Endodermal cell (in vitro differentiated cells): ENCODE measurements at places on chromosomes 1 and 21. TPM values are rescaled to one million over a fixed set of nuclear protein-coding genes. Genes with fewer than 3 reads are reported as not detected.

- DNase-seq: no peak
These were observed 1515.2 kb downstream of the PLA2G4A start for GRCh38 chr1:188343914-188344313.

DNA sequence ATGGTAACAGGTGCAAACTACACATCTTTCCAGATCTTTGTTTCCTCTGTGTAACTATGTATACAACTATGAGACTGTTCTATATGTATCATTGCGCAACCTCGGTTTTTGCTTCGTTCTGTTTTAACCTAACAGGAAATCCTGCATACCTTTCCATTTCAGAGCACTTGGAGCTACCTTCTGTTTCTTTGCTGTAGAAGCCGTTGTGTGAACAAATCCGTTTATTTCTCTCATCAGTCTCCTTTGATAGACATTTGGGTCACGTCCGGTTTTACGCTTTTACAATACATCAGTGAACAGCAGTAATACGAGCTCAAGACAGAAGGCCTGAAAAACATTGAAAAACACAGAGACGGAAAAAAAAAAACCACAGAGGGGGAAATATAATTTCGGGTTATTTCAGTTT is 10.5 kb downstream of the ATP5IF1 start:
- no peak for DNase-seq

DNA sequence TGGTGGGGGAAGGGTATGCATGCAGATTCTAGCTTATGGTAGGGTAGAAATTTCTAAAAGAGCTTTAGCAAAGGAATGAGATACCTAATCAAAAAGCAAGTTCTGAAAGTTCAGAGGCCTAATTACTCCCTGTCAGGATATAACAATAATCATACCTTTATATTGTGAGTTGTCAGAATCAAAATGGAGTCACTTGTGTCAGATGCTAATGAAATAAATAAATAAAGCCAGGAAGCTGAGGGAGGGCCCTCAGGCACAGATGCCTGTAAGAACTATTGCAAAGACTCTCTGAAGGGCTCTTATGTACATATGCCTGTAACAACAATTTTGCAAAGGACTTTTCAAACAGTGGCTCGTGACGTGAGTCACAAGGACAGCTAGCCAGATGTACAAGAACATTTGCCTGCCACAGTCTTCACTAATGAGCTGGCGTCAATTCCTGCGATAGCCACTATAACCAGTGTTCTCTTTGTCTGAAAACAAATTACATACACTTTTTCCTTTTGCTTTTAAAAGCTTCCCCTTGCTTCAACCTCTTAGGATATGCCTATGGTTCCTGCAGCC is 27.4 kb upstream of the DNASE2B start:
- no peak for DNase-seq

Gene SCAMP3
- total RNA-seq: 56.1 to 62.1 TPM (median 59.3 TPM) in 3 replicates

Gene TRPM2
- total RNA-seq: 1.6 and 2.1 TPM in 2 replicates
